Activated CD4-positive, alpha-beta T cell treated with anti-CD3 and anti-CD28 coated beads, Interleukin-2, amount 10 ng/mL, durations not matched to agents 24 days and 14 days (primary cell): ENCODE measurements at places on chromosomes 3 and 15. TPM values are rescaled to one million over a fixed set of nuclear protein-coding genes. Genes with fewer than 3 reads are reported as not detected.
A peak's percentile ranks its signal among the peaks of the same experiment; 100 is the strongest.

Gene GOLGA8S
- total RNA-seq = 0.07 TPM in 2 replicates

DNA sequence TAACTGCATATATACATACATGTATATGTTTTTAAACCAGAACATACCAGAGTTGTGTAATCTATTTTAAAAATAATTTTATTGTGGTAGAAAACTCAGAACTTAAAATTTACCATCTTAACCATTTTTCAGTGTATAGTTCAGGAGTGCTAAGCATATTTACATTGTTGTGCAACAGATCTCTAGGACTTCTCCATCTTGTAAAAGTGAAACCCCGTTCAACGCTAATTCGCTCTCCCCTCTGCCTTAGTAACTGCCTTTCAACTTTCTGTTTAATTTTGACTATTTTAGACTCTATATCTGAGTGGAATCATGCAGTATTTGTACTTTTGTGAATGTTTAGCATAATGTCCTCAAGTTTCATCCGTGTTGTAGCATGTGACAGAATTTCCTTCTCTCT, 51.8 kb upstream of the SSR3 start:
- H3K27ac ChIP-seq = no peak overlapping the region
- DNase-seq = no peak
- peaks cover 22% of the 10 kb centered on the region for H3K27me3 ChIP-seq
- H3K36me3 ChIP-seq = no peaks in the 10 kb centered on the region
- H3K4me1 ChIP-seq = peaks cover 33% of the 10 kb centered on the region
- H3K4me3 ChIP-seq = peak overlapping the region; percentile 67

- no peaks in the 10 kb centered on the region for H3K4me1 ChIP-seq
- no peak for DNase-seq
- H3K4me3 ChIP-seq = no peak overlapping the region
- no peak overlapping the region for H3K27ac ChIP-seq
- H3K36me3 ChIP-seq = no peaks in the 10 kb centered on the region
- H3K27me3 ChIP-seq = peaks cover 60% of the 10 kb centered on the region
These were observed 8.9 kb upstream of the SEMA5B start for GRCh38 chr3:123036352-123037014.

Gene LYSMD2
- 15.4 and 15.5 TPM in 2 replicates for total RNA-seq

GRCh38 chr15:56496635-56497034, 31.7 kb upstream of the MNS1 start:
- peaks cover 8% of the 10 kb centered on the region for H3K4me1 ChIP-seq
- DNase-seq = peak; percentile 68
- peaks cover 22% of the 10 kb centered on the region for H3K27me3 ChIP-seq
- H3K4me3 ChIP-seq = no peak overlapping the region
- no peak overlapping the region for H3K27ac ChIP-seq
- H3K36me3 ChIP-seq = no peaks in the 10 kb centered on the region

DNA sequence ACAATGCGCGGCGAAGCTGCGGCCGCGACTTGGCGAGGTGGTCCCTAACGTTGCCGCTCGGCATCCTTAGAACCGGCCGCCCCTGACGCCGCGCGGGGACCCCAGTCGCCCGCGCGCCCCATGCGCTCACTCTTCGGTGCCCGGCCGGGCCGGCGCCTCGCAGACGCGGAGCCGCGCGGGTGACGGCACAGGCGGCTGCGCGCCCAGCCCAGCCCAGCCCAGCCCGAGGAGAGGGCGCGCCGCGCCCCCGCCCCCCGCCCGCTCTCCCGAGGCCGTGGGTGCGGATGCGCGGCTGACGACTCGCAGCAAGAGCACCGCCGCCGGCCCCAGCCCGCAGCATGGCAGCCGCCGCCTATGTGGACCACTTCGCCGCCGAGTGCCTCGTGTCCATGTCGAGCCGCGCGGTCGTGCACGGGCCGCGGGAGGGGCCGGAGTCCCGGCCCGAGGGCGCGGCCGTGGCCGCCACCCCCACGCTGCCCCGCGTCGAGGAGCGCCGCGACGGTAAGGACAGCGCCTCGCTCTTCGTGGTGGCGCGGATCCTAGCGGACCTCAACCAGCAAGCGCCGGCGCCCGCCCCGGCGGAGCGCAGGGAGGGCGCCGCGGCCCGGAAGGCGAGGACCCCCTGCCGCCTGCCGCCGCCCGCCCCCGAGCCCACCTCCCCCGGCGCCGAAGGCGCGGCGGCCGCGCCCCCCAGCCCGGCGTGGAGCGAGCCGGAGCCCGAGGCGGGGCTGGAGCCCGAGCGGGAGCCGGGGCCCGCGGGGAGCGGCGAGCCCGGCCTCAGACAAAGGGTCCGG, 437 bp downstream of the KLF13 start:
- H3K36me3 ChIP-seq = peaks cover 27% of the 10 kb centered on the region
- peak overlapping the region; percentile 72 for H3K27ac ChIP-seq
- H3K27me3 ChIP-seq = no peaks in the 10 kb centered on the region
- peaks cover 55% of the 10 kb centered on the region for H3K4me1 ChIP-seq
- no peak for DNase-seq
- H3K4me3 ChIP-seq = peak overlapping the region; percentile 60

Gene FOXB1
- total RNA-seq = 0.54 and 0.68 TPM in 2 replicates
